ENCODE measurements at places on chromosomes 11 and 22.

DNA sequence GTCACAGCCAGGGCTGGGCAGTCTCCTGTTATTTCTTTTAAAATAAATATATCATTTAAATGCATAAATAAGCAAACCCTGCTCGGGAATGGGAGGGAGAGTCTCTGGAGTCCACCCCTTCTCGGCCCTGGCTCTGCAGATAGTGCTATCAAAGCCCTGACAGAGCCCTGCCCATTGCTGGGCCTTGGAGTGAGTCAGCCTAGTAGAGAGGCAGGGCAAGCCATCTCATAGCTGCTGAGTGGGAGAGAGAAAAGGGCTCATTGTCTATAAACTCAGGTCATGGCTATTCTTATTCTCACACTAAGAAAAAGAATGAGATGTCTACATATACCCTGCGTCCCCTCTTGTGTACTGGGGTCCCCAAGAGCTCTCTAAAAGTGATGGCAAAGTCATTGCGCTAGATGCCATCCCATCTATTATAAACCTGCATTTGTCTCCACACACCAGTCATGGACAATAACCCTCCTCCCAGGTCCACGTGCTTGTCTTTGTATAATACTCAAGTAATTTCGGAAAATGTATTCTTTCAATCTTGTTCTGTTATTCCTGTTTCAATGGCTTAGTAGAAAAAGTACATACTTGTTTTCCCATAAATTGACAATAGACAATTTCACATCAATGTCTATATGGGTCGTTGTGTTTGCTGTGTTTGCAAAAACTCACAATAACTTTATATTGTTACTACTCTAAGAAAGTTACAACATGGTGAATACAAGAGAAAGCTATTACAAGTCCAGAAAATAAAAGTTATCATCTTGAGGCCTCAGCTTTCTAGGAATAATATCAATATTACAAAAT lies 13.4 kb downstream of the OR51B4 start:
- no peak for DNase-seq

GRCh38 chr22:28801845-28802594 lies 1.7 kb upstream of the XBP1 start:
- no peak for DNase-seq

GRCh38 chr11:35265755-35266454 lies 126.9 kb downstream of the CD44 start:
- DNase-seq = no peak

DNA sequence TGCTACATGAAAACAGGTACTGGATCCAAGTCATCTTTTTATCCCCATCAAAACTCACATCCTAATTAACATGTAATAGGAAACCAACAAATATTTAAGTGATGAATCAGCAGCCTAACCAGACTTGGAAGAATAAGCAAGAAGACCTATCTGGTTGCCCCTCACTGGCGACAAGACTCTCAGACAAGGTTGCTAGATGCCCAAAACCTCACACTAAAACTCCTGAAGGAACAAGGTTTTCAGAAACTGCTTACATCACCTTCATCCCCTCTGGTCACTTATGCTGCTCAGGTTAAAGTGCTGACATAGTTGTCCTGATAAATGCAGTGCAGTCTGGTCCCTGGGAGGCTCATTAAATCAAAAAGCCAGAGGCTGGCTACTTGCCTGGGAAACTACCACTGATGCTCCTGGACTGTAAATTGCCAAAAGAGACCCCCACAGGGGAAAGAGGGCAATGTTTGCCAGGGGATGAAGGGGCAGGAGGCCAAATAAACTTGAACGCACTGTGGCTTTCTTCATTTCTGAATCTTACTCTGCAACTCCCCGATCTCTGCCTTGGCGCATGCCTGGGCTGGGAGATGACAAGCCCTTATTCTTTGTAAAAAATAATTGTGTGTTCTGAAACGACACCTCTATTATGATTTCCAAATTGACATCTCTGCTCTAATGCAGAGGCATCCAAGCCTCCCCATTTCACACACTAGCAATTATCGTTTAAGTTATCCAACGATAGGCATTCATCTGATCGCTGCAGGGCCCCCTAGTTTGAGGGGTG lies 72.7 kb downstream of the AMBRA1 start:
- no peak for DNase-seq

- no peak for DNase-seq
These were observed 155.1 kb downstream of the LDLRAD3 start for GRCh38 chr11:36098853-36099375.

DNA sequence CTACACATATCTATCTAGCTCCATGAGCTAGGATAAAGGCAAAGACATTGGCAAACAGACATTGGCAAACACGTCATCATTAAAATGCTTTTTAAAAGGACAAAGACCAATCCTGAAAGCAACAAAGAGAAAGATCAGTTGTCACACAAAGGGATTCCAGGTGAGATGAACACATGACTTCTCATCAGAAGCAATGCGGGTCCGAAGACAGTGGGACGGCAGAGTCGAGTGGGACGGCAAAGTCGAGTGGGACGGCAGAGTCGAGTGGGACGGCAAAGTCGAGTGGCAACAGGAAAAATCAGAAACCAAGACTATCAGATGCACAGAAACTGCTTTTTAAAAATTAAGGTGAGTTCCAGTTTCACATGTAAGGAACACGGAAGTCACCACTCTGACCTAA lies 609.5 kb downstream of the BRD1 start:
- no peak for DNase-seq

DNA sequence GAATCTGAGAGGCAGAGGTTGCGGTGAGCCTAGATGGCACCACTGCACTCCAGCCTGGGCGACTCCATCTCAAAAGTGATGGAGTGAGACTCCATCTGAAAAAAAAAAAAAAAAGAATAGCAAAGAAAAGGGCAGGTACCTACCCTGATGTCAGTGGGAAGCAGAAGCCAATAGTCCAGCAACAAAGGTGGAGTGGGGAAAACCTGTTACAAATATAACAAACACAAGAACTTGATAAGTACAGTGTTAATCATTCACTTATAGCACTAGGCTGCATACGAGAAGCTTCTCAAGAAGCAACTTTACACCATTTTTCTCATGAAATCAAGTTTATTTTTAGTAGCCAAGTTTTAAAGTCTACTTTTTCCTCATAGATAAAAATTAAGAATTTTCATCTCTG lies 62.5 kb upstream of the YWHAH start:
- no peak for DNase-seq

- no peak for DNase-seq
These were observed 40.7 kb downstream of the ARHGAP8 start for GRCh38 chr22:44793106-44793505.

Data from stimulated activated CD4-positive, alpha-beta T cell treated with anti-CD3 and anti-CD28 coated beads, Interleukin-15, amount 100 ng/mL, for 24 hours (primary cell).